KBM-7 (cell line): ENCODE measurements at places on chromosomes 2 and 18.

DNA sequence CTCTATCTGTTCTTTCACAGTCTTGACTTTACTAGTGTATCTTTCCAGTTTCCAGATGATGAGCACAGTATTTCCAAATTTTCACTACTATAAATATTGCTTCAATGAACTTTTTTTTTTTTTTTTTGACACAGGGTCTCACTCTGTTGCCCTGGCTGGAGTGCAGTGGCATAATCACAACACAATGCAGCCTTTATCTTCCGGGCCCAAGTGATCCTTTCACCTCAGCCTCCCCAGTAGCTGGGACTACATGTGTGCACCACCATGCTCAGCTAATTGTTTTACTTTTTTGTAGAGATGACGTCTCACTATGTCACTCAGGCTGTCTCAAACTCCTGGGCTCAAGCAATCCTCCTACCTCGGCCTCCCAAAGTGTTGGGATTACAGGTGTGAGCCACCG, 142.8 kb downstream of the SRBD1 start:
- no peak for DNase-seq

DNA sequence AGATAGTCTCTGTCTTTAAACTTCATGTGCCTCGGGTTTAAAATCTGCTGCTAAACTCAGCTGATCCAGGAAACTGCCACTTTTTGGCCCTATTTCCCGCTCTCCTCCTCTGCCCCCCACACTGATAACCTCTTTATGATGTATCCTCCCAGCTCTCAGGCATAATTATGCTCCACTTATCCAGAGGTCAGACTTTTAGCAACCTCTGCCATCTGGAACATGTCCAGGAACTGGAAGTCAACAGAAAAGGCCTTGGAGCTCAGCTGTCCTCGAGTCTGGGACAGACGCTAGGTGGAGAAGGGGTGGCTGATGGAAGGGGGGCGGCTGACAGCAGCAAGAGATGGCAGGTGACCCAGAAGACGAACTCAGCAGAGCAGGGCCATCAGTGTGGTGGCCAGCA, 41.2 kb downstream of the ASAP2 start:
- no peak for DNase-seq

DNA sequence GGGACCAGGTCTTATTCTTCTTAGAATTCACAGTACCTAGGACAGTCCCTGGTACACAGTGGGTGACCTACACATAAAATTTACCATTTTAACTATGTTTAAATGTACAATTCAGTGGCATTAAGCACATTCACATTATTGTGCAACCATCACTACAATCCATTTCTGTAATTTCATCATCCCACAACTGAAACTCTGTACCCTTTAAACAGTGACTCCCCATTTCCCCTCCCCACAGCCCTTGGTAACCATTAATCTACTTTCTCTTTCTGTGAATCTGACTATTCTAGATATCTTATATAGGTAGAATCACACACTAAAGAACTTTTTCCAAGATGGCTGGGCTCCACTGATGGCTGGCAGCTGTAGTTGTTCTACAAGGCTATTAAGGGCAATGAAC, 41.6 kb downstream of the GFPT1 start:
- no peak for DNase-seq

GRCh38 chr2:159290289-159290907, 3.9 kb upstream of the WDSUB1 start:
- peak; percentile 90 for DNase-seq

- no peak for DNase-seq
These were observed 70.6 kb downstream of the COPS8 start for GRCh38 chr2:237156031-237156856.

- DNase-seq = no peak
These were observed 72.3 kb downstream of the NDUFA10 start for GRCh38 chr2:239952665-239953417.

DNA sequence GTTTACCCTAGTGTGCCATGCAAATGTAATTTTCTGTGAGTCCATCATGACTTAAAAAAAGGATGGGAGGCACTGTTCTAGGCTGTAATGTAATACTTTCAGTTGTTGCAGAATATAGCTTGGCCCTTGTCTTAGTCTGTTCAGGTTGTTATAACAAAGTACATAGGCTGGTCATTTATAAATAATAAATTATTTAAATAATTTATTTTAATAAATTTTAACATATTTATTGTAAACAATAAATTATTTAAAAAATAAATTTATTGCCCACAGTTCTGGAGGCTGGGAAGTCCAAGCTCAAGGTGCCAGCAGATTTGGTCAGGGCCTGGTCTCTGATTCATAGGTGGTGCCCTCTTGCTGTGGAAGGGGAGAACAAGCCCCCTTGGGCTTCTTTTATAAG, 35.2 kb downstream of the RAPGEF4 start:
- no peak for DNase-seq

GRCh38 chr18:8793445-8794155, 88.2 kb downstream of the MTCL1 start:
- no peak for DNase-seq

DNA sequence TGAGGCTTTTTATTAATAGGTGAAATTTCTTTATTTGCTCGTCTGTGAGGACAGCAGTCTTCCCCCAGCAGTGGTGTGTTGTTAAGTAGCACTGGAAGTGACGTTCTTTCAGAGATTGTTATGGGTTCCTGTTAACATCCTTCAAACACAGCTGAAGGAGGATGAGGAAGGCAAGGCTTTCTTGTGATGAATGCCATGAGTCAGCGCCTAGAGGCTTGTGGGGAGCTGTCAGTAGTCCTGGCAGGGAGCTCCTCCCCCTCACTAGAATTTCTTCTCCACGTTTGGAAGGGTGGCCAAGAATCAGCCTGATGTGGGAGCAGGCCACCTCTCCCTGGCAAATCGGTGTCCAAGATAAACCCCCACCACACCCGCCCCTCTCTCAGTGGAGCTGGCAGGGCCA, 113.2 kb downstream of the ARHGEF4 start:
- no peak for DNase-seq

DNA sequence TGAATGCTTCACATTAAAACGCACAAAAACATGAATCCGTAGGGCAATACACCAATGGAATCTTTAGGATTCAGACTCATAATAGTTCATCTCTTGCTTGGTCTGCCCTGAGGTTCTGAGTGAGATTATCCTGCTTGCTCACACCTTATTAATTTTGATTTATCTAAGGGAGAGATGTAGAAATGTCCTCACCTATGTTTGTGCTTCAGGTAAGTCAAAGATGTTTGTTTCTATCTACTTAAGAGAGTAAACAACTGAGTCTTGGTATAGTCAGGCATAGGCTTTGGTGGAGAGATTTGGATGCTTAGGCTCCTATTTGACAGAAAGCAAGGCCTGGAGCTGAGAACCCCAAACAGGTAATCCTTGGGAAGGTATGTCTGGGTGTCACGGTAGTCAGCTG, 231.0 kb upstream of the TNP1 start:
- DNase-seq = no peak

- DNase-seq = no peak
These were observed 129.1 kb downstream of the ANKRD44 start for GRCh38 chr2:197181491-197181890.

DNA sequence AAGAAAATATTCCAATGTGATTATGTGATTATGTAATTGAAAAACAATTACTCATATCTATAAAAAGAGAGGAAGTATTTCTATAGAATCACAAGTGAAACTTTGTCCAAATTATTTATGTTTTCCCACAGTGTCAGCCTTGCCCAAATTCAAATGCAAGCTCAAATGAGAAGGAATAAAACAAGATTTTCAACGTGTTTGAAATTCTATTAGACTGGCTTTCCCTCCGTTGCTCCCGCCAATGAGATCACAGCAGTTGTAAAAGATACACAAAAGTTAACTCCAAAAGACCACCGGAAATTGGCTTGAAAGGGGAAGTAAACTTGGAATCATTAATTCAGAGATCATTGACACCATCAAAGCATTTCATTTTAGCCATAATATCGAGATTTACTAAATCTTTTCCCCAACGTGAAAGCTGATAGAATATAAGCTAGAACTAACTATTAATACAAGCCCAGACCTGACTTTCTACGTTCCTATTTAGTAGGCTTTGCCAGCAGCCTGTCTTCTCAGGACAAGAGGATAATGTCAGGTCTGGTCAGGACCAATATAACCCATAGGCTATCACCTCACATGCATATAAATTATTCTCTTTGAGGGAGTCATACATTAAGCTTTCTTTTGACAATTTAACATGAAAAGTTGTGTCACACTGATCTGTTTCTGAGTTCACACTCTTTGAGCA, 222.6 kb upstream of the CHAC2 start:
- no peak for DNase-seq

DNA sequence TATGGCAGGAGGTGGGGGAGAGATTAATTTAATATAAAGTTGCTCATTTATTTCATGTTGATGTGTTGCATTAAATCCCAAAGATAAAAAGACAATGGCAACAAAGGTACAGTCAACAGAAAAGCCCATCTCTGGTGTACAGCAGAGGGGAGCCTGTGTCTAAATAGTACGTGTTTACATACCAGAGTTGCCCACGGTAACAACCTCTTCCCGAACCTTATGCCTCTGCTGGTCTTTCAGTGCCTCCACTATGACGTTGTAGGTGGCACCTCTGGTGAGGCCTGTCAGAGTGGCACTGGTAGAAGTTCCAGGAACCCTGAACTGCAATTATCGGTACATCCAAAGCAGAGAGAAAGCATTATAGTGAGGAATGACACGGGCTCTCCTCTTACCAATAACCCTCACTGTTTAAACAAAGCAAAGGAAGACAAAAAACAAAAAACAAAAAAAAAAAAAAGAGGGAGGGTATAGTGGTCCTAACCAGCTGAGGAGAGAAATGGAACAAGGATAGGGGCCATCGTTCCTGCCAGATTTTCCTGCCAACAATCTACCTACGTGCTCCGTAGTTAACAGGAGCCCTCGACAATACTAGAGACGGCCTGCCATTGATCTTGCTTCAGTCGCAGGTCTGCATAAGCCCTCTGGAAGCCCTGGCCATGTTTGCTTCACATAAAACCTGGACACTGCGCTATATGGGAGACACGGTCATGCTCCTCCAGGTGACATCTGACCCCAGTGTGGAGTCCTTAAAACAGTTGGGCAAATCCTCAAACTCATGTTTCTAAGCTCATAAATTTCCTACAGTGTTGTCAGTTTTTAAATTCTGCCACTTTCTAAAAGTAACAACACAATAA, 58.5 kb downstream of the ATIC start:
- no peak for DNase-seq

GRCh38 chr2:200360364-200360763, 53.9 kb downstream of the SPATS2L start:
- no peak for DNase-seq

GRCh38 chr2:240320204-240320993, 115.1 kb upstream of the GPC1 start:
- no peak for DNase-seq

DNA sequence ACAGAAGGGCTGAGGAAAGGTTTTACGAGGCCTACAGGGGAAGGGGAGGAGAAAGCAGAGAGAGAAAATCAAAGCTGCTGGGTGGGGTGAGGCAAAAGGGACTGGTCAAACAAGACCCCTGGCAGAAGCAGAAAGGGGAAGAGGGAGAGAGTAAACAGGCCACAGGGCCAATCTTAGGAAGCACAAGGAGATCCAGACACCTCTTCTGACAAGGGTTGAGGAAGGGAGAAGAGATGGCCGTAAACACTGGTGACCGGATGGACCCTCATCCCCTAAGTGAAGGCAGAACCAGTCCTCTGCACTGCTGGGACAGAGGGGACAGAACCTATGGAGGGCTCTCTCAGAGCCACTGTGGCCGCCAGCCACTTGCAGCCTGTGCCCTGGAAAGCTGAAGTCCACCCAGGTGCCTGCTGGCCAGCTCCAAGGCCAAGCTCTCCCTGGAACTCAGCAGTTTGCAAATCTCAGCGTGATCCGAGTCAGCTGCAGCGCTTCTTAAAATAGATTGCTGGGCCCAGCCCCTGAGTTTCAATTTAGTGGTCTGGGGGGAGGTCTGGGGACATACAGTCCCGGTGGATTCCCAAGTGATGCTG, 108.8 kb downstream of the TMEM163 start:
- DNase-seq = no peak

DNA sequence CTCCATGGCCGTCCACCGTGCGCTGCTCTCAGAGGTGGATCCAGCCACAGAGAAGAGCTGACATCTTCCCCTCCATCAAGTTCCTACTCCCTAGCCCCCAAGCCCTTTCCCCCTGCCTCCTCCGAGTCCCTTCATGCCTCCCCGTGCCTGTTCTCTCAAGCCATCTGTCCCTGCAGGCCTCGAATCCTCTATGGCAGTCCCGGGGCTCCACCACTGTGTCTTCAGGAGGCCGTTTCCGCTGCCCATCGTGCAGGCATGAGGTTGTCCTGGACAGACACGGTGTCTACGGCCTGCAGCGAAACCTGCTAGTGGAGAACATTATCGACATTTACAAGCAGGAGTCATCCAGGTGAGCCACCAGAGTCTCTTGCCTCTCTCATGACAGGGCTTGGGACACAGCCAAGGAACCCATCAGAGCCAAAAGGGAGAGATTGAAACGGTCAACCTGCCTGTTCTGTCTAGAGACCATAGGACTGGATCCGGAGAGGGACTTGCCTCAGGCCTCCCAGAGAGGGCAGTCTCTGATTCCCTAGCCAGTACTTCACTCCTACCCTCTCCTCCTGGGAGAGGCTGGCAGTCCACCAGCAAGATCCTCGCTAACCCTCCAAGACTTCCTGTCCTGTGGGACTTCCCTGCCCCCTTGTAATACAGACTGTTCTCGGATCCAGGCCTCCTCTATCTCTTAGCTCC, 9.7 kb downstream of the UCN start:
- DNase-seq = no peak

DNA sequence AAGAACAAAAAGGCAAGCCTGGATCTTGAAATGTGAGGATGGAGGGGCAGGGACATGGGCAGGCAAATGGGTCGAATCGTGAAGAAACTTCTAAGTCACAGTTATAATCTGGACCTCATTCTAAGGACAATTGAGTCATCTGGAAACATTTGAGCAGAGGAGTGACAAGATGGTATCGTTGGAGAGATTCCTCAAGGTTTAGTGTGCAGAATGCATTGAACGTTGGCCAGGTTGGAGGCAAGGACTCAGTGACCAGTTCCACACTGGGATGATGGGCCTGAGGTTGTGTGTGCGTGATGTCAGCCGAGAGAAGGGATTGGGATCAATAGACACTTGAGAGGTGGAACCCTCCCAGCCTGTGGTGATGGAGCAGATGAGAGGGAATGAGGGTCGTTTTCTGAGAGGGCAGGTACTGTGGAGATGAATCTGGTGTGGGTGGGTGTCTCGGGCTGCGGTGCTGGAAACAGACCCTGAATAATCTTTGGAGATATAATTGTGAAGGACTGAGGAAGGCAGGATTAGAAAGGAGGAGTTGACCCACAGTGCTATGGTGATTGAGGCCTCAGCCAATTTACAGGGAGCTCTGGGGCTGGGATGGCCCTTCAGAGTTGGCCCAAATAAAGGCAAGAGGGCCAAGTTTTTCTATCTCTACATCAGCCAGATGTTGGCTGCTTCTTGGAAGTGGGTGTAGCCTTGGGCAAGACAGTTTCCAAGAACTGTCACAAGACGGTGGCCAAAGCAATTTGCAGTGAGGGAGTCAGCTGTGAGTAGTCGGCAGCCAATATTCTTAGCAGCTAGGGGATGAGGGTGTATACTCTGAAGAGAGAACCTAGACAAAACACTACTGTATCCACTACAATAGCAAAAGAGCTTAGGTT, 5.8 kb upstream of the ZNF532 start:
- DNase-seq = no peak
